ENCODE measurements at places on chromosomes 6 and 20. TPM values are rescaled to one million over a fixed set of nuclear protein-coding genes. Genes with fewer than 3 reads are reported as not detected.

The FNDC11 gene
- total RNA-seq: 0.13 TPM

GRCh38 chr6:25508051-25508450, 144.0 kb upstream of the SCGN start:
- H3K4me3 ChIP-seq: no peak overlapping the region
- no peak overlapping the region for H3K27ac ChIP-seq
- no peaks in the 10 kb centered on the region for H3K27me3 ChIP-seq

GRCh38 chr6:2977799-2978590, 6.6 kb upstream of the SERPINB6 start:
- H3K36me3 ChIP-seq: no peaks in the 10 kb centered on the region
- no peak overlapping the region for H3K27ac ChIP-seq
- peaks cover 6% of the 10 kb centered on the region for H3K4me1 ChIP-seq
- H3K4me3 ChIP-seq: no peak overlapping the region

DNA sequence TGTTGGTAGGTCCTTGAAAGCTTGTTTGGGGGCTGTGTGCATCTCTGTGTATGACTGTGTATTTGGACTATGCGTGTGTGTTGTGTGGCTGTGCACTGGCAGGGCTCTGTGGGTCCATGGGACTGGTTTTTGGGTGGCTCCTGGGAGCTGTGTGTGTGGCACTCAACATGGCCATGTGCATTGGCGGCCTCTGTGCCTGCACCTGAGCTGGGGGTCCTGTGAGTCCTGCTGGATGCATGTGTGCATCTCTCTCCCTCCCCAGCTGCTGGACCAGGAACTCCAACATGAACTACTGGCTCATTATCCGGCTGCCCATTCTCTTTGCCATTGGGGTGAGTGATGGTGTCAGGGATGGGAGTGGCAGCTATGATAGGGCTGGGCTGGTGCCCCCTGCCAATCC, 30.1 kb downstream of the GLP1R start:
- DNase-seq: no peak
- H3K4me1 ChIP-seq: no peaks in the 10 kb centered on the region
- no peaks in the 10 kb centered on the region for H3K27me3 ChIP-seq
- H3K27ac ChIP-seq: no peak overlapping the region

GRCh38 chr20:12847872-12848271, 160.9 kb upstream of the SPTLC3 start:
- no peak overlapping the region for H3K4me3 ChIP-seq
- no peak for DNase-seq
- H3K27me3 ChIP-seq: peaks cover 3% of the 10 kb centered on the region
- no peaks in the 10 kb centered on the region for H3K36me3 ChIP-seq
- no peak overlapping the region for H3K27ac ChIP-seq

GRCh38 chr6:157982563-157983405, 1.1 kb downstream of the SYNJ2 start:
- peaks cover 18% of the 10 kb centered on the region for H3K4me1 ChIP-seq
- DNase-seq: no peak
- peak overlapping the region; percentile 56 for H3K27ac ChIP-seq
- H3K4me3 ChIP-seq: peak overlapping the region; percentile 74
